ENCODE measurements at places on chromosomes 7 and 10.

- DNase-seq: no peak
These were observed 3.9 kb downstream of the FAM20C start for GRCh38 chr7:196283-196682.

DNA sequence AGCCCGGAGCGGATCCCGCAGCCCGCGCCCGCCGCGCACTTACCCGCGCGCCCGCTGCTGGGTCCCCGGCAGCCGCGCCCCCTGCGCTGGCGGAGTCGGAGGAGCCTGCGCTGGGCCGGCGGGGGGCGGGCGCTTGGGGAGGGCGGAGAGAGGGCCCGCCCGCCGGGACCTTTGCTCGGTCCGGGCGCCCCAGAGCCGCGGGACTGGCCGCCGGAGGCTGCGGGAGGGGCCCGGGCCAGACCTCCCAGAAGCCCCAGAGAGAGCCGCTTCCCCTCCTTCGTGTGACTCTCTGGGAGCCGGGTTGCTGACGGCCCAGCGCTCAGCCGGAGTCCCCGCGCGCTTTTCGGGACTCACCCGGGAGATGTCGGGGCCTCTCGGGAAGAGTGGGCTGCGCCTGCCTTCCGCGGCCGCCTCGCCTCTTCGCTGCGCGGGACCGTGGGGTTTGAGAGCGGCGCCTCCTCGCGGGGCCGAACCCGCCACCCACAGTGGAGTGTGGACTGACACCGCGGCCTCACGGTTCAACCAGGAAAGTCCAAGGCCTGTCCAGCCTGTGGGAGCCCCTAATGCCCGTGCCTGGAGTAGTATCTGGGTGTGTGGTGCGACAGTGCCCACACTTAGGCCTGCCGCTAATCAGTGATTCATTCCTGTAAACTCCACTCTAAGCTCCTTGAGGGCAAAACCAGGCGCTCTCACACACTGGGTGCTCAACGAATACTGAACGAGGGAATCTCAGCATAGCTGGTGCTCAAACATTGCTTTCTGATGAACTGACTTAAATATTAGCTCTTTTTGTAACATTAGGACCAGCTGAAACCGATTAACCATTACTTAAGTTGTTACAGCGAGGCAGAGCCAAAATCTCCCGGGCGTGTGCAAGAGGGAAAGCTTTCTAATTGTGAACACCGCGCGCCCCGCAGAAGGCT lies at the start of gene GSDME:
GSDME (minus strand) TSS at position 112 of the 923 bp plus-strand sequence. CDS start 7,690 bp downstream, outside the sequence.
- DNase-seq: peak; percentile 27

GRCh38 chr10:132814469-132814856 lies 28.5 kb upstream of the NKX6-2 start:
- DNase-seq: no peak

- DNase-seq: no peak
These were observed 42.8 kb upstream of the DNAAF5 start for GRCh38 chr7:683526-684205.

- no peak for DNase-seq
These were observed 734.7 kb downstream of the KCNMA1 start for GRCh38 chr10:76902949-76903348.

GRCh38 chr10:98967601-98968000 lies 268.1 kb downstream of the HPSE2 start:
- DNase-seq: no peak

DNA sequence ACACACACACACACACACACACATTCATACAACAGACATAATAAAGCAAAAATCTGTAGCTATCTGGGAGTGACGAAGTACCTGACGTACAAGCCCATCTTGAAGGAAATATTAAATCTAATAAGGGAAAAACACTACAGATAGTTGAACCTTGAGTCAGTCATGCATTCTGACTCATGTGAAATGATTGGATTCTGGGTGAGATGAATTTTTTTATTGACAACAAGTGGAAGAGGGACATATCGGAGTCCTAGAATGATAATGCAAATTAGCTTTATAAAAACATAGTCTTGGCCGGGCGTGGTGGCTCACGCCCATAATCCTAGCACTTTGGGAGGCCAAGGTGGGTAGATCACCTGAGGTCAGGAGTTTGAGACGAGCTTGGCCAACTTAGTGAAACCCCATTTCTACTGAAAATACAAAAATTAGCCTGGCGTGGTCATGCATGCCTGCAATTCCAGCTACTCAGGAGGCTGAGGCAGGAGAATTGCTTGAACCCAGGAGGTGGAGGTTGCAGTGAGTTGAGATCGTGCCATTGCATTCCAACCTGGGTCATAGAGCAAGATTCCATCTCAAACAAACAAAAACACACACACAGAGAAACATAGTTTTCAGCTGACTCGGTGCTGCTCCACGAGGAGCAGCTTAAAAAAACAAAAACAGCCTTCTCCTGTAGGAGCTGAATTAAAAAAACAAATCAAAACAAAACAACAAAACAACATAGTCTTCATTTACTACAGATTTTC lies 154.4 kb upstream of the MKLN1 start:
- no peak for DNase-seq

DNA sequence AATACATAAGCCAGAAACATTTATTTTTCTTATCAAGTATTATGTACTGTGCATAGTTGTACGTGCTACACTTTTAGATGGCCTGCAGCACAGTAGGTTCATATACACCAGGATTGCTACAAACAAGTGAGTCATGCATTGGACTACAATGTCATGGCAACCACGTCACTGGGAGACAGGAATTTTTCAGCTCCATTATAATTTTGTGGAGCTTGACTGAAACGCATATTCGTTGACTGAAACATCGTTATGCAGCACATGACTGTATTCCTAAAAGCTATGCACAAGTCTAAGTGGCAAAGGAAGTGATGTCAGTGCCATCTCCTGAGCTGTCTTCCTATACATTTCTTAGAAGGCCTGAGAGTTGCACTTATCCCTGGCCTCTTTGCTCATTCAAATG lies 871.8 kb downstream of the IPMK start:
- no peak for DNase-seq
